SW480 (cell line): ENCODE measurements at places on chromosomes 5 and 9.

- no peak for DNase-seq
Observed at GRCh38 chr5:34582371-34582770, 73.8 kb upstream of the RAI14 start.

DNA sequence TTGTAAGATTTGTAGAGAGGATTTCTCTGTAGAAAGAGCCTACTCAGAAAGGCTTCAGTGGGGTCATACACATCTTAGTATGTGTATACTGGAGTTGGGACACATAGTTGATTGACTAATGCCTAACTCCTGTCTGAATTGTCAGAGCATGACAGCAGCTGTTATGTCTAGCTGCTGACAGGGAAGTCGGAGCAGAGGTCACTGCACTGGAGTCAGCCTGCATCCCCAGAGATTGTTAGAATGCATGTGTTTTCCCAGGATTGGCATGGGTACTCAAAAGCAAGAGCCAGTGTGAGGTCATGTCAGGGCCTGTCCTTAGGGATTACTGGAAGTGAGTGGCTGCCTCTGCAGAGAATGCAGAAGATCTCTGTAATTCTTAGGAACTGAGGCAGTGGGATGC lies 82.7 kb downstream of the ITGA1 start:
- DNase-seq: no peak

DNA sequence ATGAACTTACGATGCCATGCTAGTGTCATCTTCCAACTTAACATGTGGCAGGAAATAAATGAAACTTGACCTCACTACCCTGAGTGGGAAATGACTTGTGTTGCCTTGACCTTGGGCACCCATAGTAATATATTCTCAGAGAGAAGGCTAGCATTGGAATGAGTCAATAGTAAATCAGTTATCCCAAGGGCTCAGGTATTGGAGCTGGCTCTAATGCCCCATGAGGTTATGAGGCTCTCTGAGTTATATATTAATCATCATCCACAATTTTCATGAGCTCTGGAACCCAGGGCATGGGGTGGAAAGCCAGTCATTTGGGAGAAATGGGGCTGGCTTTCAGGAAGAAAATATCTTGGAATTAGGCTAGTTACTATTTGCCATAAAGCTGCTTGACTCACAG lies 42.4 kb upstream of the SMIM32 start:
- no peak for DNase-seq

DNA sequence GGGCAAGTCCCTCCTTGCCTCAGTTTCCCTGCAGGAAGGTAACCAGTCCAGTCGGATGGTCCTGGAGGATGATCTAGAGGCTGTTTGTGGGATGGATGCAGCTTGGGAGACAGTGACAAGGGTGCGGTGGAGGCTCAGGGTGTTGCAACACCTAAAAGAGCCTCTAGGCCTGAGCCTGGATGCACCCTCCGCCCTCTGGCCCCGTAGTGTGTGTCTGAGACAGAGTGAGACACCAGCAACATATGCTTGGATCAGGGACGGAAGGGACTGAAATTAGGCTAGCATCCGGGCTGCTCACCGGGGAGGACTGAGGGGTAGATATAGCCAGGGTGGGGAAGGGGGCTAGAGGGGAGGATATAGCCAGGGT lies 1.1 kb downstream of the CRAT start:
- DNase-seq: peak; percentile 31

DNA sequence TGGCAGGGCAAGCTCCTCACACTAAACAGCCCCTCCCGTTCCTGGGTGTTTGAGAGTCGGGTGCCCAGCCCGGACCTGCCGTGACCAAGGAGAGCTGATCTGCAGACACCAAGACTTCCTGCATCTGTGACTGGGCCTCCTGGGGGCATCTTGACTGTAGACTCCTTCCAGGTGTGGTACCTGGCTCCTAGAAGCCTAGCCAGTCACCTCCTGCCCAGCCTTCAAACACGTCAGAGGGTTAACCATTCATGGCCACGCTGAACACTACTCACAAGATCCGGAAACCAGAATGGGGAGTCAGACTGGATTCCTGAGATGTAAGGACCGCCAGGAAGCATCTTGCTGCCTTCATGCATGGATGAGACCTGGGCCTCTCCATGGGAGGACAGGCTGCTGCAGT lies 3.7 kb upstream of the LCN2 start:
- DNase-seq: no peak

DNA sequence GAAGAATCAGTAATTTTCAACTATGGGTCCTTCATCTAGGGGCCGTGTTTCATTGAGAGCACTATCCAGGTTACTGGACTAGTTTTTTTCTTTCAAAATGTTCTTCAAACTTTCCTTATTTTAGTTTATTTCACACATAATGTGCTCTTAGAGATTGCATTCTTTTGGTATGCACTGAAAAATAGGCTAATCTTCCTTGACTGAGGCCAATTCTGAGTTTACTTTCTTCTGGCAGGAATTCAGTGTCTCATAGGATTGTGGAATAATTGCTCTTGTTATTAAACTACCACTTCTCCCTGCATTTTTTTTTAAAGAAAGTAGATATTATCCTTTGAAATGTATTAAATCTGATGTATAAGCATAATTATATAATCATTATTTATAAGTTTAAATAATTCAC lies 624.5 kb downstream of the RAB3C start:
- no peak for DNase-seq

DNA sequence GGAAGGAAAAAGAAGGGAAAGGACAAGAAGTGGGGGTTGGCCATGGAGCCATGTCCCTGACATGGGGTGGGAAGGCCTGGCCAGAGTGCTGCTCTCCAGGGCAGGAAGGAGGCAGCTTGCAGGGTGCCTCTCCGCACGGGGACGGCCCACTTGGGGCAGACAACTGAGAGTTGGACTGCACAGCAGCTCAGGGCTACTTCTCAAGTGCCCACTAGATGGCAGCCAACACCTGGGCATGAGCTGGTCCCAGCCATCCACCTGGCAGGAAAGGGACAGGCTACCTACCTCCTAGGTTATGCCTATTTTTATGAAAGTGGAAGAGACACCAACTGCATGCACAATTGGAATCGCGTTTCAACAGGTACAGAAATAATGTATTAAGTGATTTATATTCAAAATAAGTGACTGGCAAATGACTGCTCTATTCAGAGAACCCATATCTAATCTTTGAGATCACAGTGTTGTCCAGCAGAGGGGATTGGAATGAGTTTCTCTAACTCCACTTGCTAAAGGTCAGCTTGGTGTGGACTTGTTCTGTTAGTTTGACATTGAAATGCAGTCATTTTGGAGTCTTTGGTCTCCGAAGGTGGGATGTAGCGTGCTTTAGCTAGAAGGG lies 113.4 kb downstream of the SYK start:
- peak; percentile 79 for DNase-seq

- peak; percentile 36 for DNase-seq
Observed at GRCh38 chr9:37706290-37706689, 47.3 kb upstream of the TRMT10B start.

DNA sequence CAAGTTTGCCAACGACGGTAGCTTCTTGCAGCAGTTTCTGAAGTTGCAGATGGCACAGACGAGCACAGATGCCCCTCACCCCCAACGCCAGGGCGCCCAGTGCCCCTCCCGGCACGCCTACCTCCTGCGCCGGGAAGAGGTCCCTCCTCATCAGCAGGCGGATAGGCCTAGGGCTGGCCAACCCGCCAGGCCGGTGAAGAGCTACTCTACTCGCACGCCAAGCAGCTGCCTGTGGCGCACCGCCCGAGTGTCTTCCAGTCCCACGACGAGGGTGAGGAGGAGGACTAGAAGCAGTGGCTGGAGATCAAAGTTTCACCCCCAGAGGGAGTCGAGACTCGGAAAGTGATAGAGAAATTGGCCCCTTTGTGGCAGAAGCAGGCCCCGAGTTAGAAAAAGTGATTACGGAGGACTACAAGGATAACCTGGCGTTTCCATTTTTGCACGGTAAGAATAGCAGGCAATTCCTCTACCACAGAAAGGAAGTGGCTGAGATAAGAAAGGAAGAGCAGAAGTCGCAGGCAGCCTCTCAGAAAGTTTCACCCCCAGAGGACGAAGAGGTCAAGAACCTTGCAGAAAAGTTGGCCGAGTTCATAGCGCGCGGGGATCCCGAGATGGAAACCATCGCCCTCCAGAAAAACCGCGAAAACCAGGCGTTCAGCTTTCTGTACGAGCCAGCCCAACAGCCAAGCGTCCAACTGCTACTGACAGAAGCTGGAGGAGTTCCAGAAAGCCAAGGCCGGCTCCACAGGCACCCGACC lies 170.4 kb downstream of the HINT1 start:
- DNase-seq: no peak

- DNase-seq: no peak
Observed at GRCh38 chr5:4531756-4532704, 608.1 kb upstream of the ADAMTS16 start.

DNA sequence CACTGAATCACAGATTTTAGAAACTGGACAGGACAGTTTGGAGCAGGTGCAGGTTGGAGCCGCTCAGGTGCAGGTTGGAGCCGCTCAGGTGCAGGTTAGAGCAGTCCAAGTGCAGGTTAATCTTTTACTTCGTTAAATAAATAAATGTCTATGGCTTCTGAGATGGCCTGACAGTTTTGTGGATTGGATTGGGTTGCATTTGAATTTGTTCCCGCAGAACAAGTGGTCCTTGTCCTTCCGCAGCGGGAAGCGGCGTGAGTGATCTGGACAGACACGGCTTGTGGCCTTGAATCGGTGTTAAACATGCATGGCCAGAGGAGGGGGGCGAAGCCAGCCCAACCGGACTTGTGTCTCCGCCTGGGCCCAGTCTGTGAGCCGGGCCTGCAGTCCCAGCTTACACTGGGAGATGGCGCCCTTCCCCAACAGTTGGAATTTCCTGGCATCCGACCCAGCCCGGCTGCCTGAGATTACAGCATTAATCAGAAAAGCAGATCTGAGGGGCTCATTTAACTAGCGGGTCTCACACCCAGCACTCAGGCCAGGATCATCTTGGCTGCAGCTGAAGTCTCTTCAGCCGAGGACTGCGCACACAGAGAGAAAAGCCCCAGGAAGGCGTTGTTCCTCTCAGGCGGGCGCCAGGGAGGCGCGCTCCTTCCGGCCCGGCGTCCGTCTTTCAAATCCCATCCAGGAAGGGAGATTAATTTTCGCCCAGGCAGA lies 1.5 kb upstream of the OLFM1 start:
- DNase-seq: peak; percentile 53

DNA sequence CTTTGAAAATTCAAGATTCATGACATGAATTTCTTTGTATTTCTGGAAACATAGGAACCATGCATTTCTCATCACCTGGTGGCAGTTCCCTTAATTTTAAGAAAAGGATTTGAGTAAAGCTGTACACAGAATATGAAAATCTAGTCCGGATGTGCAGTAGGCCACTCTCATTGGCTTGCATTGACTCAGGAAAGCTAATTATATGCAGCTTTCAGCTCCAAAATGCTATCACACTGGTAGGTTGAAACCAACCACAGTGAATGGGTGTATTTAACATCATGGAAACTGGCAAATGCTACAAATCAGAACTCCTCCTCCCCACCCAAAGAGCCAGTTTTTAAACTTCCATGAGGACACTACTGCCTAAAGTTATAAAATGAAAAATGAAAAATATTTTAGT lies 161.6 kb upstream of the FBXL17 start:
- no peak for DNase-seq

GRCh38 chr9:130421154-130421801 lies 23.5 kb upstream of the ASS1 start:
- no peak for DNase-seq

- DNase-seq: no peak
Observed at GRCh38 chr5:158419186-158419585, 560.2 kb upstream of the CLINT1 start.

GRCh38 chr9:127734247-127734746 lies 797 bp downstream of the TOR2A start:
- DNase-seq: no peak

DNA sequence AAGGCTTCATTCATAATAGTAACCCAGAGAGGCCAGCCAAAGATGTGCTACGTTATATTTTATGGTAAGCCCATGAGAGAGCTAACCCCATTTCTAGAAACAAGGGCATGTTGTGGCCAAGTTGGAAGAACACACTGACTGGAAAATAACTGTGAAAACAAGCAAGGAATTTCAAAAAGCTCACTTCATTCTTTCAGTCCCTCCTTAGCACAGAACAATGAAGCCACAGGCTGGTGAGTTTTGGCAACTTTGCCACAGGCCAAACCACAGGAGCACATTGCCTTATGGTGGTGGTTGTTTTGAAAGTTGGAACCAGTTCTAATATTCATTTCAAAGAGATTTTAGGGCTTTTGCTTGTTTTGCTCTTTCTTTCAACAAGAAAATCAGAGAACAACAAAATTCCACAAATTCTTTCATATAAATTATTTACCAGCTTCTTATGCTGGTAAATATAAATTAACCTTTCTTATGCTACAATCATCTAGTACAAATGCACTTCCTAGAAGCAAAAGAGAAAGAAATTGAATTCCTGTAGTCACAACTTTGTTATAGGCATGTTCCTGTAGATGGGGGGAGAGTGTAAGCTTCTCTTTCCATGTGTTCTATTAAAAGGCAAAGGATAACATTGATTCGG lies 225.4 kb upstream of the RFX3 start:
- DNase-seq: no peak

DNA sequence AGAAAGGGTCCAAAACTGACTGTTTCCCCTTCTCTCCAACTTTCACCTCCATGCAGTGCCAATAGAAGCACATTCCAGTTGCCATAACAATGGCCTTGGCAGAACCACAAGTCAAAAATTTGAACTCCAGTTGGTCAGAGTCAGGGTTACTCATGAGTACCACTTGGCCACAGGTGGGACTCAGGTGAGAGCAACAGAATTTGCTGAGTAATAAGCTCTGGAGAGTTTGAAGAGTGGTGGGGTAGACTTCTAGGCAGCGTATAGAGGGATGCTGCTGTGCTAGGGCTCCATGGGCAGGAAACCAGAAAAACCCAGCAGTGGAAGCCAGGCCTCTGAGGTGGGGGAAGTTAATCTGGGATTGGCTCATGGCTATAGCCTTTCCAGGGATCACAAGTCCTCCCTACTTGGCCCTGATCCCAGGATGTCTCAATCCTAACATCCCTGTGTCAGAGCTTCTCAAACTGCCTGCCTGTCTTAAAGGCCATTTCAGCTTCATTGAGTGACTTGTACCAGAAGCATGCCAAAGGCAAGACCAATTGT lies 30.2 kb downstream of the SNX18 start:
- no peak for DNase-seq

- no peak for DNase-seq
Observed at GRCh38 chr5:137730336-137730735, 5.6 kb downstream of the KLHL3 start.

- no peak for DNase-seq
Observed at GRCh38 chr9:35829764-35830096, 702 bp downstream of the TMEM8B start.

DNA sequence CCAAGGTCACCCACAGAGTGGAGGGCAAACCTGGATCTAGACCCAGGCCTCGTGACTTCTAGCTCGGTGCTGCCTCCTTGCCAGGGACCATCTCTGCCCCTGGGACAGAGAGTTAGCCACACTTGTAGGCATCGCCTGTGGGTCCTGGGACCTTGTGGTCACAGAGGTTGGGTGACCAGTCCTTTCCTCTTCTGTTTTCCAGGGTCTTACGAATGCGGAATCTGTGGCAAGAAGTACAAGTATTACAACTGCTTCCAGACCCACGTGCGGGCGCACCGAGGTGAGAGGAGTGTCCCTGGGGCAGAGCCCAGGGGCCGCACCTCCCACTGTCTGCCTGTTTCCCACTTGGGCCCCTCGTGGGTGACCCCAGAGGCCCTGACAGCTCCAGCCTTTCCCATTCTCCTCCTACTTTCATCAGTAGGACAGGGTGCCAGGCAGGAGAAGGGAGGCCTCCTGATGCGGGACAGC lies 76.3 kb downstream of the AMBP start:
- DNase-seq: no peak

GRCh38 chr5:83740741-83741140 lies 20.1 kb upstream of the HAPLN1 start:
- DNase-seq: no peak
